ENCODE measurements at places on chromosomes 4 and X.

DNA sequence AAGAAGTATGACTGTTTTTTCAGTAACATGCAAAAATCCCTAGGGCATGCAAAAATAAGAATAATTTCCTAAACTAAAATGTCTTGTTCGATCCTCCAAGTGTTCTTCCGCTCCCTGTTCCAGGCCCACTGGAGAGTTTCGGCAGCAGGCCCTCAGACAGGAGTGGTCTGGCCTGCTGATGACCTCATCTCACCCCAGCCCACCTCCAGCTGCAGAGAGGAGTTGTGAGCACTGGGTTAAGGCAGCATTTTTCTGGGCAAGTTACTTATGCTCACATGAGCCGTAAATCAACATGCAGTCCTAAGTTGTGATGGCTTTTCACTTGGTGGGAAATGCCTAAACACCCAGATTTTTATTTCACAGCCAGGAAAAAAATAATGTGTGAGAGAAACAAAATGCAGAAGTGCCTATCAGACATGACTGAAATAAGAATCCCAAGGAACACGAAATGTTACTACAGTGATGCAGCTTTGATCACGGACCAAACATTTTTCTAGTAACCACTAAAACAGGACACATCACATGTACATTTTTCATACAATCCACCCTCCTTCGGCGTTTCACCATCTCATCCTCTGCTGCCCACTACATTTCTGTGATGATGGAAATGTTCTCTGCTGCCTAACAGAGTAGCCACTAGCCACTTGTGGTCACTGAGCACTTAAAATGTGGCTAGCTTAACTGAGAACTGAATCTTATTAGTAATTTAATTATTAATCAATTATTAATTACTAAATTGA, 153.3 kb upstream of the TBL1X start:
- no peak for DNase-seq

DNA sequence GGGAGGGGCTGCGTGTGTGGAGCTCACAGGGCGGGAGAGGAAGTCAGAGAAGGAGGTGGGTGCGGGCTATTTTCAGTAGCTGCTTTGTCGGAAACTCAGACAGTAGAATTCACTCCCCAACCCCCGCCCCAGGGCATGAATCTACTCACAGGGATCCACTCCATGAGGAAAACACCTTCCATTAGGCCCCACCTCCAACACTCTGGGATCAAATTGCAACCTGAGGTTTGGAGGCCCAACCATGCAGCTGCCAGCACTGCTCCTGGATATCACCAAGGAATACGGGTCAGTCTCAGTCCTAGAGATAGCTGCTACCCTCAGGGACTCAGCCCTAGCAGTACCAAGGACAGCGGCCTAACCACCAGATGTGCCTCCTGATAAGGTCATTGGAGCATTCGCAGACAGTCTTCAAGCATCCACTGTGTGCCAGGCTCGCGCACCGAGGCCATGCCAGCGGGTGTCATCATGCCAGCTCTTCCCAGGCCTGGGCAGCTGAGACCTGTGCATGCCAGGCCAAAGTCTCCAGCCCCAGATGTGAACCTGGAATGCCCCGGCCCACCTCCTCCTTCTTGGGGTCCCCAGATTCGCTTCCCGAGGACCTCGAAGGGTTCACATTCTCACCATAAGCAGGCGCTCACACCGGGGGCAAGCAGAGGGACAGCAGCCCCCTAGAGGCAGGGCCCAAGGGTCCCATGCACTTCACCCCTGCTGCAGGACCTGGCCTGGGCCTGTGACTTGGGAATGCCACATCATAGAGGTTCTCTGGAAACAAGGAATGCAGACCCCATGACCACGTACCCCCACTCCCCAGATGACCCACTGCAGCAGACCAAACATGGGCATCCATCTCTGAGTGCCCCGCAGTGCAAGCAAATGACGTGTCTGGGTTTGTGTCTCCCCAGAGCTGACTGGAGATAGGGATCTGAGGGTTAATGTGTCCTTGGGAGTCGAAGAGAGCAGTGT, 102.3 kb downstream of the ADRA2C start:
- DNase-seq = no peak

DNA sequence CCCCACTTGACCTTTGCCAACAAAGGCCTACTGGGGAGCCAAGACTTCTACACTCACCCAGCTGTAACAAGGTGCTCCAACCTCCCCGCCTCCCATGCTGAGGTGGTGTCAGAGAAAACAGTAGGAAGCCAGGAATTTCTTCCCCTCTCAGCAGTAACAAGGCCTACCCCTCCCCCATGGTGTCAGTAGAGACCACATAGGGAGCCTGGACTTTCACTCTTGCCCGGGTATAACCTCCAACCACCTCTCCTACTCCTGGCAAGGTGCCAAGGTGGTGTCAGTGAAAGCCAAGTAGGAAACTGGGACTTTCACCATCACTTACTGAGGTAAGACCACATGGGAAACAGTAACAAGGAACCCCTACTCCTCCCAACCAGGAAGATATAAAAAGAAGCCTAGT, 93.1 kb downstream of the SLC16A2 start:
- DNase-seq = no peak

DNA sequence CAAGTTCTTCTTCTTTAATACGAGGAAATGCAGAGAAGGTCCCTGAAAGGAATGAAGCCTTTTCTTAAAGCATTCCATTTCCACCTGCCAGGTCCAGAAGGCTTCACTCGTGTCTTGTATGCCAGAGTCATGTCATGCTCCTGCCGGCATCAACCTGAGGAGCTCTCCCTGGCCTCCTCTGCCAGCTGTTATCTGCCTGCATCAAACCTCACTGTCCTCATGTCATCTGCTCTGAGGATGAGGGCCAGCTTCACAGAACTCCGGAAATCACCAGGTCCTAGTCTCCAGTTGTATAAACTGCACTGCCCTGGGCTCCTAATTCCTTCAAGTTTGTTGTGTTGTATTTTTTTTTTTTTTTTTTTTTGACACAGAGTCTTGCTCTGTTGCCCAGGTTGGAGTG, 20.0 kb upstream of the S100G start:
- no peak for DNase-seq

GRCh38 chr4:56400560-56400959, 13.3 kb upstream of the AASDH start:
- no peak for DNase-seq

DNA sequence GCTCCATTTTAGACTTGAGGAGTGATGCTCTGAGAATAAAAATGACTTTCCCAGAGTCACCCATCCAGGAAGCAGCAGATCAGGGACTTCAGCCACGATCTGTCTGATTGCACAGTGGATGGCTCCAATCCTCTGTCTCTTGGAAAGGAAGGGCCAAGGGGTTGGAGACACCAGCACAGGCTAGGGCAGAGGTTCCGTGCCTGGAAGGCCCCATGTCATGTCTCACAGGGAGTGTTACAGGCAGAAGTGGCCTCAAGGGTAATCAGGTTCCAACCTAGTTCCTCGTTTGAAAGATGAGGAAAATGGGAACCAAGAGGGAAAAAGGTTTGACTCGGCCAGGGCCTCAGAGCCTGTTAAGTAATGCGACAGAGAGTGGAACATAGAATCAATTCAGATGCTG, 160.0 kb downstream of the EFNB1 start:
- no peak for DNase-seq

DNA sequence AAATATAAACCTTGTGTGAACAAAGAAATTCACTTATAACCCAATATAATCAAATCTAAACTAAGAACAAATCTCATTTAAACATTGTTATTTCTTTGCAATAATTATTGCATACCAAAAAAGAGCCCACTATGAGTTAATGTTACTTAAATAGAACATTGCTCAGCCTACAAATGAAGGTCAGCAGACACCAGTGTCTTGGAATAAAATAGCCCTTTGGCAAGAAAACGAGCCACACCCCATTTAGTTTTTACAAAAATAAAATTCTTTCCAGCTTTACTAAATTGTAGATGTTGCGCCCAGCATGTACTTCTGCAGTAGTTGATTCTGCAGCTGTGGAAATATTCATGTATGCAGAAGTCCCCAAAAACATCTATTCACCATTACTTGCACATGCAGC, 12.2 kb downstream of the PLS3 start:
- DNase-seq = no peak

GRCh38 chr4:113435893-113436292, 325.6 kb downstream of the CAMK2D start:
- DNase-seq = no peak

DNA sequence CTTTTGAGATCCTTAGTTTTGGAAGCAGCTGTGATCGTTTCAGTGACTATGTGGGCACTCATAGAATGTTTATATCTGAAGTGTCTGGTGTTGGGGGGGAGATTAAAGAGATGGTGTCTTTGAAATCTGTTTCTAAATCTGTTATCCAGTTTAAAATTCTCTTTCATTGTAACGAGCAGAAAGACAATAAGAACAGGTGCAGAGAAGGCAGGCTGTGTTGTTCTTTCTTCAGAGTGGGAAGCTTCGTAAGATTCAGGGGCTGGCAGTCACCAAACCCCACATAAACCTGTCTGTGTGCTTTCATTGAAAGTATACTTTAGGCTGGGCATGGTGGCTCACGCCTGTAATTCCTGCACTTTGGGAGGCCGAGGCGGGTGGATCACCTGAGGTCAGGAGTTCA, 16.3 kb upstream of the DHRSX start:
- DNase-seq = no peak

GRCh38 chr4:160091631-160092030, 988.8 kb downstream of the RAPGEF2 start:
- DNase-seq = no peak

DNA sequence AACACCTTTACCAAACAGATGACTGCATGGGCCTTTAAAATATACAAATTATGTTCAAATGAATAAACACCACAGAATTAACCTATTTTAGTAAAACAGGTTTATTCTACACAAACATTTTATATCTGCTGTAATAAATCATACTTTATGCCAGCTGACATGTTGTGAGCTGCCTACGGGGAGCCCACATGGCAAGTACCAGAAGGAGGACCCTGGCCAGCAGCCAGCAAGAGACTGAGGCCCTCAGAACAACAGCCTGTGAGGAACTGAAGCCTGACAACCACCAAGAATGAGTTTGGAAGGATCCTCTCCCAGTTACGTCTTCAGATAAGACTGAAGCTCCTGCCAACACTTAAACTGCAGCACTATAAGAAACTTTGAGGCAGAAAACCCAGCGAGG, 377.0 kb downstream of the PDGFC start:
- DNase-seq = no peak

- DNase-seq = no peak
Observed at GRCh38 chrX:118596390-118596789, 100.8 kb downstream of the DOCK11 start.

DNA sequence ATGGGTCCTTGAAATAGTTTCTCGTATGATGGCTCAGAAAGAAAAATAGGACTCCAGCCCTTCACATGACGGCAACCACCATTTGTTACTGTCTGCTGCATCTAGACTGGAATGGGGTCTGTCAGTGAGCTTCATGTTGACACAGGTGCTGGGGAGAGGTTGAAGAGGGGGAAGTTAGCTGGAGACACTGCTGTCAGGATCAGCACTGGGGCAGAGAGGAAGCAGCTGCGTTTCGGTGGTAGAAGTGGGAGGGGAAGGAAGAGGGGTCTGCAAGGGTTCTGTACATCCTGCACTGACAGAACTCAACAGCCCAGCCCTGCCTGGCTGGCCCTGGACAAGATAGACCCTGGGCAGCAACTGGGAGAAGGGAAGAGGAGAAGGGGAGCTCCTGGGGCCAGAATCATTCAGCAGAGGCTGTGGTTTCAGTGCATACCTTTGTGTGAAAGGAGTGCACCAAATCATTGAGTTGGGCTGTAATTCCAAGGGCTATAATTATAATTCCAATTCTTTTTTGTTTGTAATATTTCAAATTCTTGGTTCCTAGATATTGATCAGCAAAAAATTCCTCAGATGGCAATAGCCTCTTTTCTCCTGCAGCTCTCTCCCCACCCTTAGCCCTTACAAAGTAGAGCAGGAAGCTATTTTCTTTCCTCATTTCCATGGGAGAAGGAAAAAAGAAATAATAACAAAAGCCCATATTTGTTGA, 119.4 kb upstream of the C1GALT1C1 start:
- DNase-seq = no peak

DNA sequence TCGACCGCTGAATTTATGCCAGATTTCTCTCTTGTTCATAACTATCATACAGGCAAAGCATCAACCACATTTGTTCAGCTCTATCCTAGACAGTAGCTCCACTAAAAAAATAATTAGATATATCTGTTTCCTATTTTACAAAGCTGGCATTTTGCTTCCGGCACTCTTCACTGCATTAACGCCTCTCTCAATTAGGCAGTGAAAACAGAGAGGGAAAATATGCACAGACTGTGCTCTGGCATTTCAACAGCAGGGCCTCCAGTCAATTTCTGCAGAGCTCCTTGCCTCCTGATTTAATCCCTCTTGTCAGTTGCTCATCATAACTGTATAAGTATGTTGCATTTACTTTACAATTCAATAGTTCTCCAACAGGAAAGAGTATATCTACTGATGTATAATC, 666.9 kb upstream of the INTU start:
- DNase-seq = no peak

GRCh38 chr4:16067515-16067914, 16.3 kb downstream of the PROM1 start:
- no peak for DNase-seq

GRCh38 chr4:75069493-75070074, 136.7 kb downstream of the PARM1 start:
- DNase-seq = no peak

- DNase-seq = no peak
Observed at GRCh38 chr4:109915385-109916026, 2.8 kb downstream of the EGF start.

GRCh38 chr4:129014566-129015509, 78.5 kb downstream of the SCLT1 start:
- DNase-seq = no peak

DNA sequence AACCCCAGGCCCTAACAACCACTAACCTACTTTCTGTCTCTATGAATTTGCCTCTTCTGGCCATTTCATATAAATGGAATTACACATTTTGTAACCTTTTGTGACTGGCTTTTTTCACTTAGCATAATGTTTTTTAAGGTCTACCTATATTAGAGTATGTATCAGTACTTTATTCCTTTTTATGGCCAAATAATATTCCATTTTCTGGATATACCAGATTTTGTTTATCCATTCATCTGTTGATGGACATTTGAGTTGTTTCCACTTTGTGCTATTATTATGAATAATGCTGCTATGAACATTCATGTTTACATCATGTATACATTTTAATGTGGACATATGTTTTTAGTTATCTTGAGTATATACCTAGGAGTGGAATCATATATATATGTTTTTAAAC, 35.5 kb downstream of the REPS2 start:
- no peak for DNase-seq

- no peak for DNase-seq
Observed at GRCh38 chr4:135532132-135532531, 1330.5 kb upstream of the PABPC4L start.

DNA sequence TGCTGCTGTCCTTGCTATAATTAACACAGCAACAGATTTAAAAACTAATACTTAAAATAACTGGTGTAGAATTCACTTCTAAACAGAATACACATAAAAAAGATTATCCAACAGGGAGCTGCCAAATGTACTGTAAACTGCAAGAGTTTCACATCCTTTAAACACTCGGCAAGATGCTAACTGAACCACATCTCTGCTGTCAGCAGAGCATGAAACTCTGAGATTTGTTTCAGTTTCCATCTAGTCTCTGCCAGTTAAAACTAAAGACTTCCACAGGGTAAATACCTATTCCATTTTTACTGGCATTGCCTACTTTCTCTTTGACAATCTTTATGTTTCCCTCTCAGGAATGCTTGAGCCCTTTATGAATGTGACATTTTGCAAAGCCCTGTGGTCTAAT, 127.7 kb downstream of the SLC7A11 start:
- no peak for DNase-seq
